ENCODE measurements at places on chromosomes 5 and 9.

- DNase-seq = no peak
Observed at GRCh38 chr9:78724896-78725295, 428.0 kb downstream of the PSAT1 start.

DNA sequence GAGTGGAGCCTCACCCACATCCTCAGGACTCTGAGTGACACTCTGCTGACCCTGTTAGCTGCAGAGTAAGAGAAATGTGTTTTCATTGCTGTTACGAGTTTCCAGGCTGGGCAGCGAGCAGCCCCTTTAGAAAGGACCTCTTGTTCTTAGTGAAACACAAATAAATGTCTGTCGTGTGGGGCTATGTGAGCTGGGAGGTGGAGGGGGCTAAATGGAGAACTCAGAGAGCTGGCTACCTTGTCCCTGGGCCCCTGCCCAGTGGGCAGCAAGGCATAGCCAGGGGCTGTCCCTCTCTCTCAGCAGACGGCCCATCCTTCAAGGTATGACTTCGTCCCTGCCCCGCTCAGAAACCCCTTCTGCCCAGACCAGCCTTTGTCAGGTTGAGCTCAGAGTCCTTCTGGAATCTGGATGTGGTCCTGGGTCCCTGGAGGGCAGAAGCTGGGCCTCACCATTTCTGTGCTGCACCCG, 10.2 kb downstream of the DCANP1 start:
- DNase-seq = no peak

GRCh38 chr5:56420323-56420722, 187.2 kb upstream of the ANKRD55 start:
- DNase-seq = no peak

DNA sequence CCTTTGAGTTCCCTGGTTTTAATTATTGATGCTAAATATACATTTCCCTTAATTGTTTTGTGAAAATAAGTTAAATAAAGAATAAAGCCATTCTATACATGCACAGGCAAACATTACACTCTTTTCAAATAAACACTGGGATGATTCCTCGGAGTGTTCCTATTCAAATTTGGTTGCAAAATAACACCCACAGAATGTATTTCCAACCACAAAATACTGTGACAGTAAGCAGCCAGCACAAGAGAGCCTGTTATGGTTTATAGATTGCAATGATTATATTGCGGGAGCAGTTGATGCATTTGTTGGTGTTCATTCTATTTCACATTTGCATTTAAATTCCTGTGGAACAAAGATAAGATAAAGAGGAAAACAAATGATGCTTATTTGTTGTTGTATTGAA, 632.6 kb upstream of the WWC1 start:
- DNase-seq = no peak

DNA sequence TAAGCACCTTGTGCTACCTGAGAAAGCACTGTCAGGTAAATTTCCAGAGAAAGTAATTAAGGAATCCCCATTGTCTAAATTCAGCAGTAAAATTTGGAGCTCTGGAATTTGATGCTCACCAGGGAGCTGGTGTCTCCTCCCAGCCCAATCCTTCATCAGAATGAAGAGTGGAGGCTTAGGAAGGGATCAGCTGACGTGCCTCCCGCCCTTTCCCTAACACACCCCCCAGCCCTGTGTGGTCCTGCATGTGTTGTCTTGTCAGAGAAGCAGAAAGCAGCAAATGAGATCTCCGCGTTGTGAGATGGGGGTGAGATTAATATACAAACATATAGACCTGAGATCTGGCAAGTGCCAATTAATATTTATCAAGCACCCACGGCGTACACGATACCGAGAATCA, 26.9 kb upstream of the BARHL1 start:
- DNase-seq = no peak

GRCh38 chr9:72441848-72442607, 77.0 kb upstream of the ZFAND5 start:
- no peak for DNase-seq

GRCh38 chr5:67816456-67816855, 399.1 kb upstream of the PIK3R1 start:
- DNase-seq = no peak

DNA sequence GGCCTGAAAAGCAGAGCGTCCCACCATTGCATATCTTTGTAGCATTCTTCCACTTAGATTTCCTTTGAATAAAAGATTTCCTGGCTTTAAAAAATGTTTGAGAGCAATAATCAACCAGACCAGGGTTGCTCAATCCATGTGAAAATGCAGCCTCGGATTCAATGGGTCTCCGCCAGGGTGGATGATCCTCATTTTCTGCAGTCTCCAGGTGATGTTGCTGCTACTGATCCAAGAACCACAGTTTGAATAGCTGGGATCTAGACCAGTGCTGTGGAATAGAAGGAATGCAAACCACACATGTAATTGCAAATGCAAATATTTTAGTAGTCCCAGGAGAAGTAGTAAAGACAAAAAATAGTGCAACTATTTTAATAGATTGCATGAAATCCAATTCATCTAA, 317.6 kb downstream of the IRX1 start:
- DNase-seq = no peak

DNA sequence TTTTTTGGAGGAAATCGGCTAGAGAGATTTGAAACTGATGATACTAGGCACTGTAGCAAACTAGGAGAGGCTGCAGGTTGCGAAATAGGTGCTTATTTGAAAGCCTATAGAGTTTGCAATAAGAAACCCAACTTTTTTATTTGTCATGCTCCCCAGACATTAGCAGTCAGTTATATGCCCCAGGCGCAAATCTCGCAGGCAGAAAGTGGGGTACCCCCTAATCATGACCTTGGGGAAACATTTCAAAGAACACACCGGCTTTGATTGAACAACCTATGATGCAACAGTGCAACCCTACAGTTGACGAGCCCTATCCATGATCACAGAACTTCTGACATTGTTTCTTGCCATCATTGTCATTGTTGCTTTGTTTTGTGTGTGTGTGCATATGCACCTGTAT, 510.5 kb downstream of the RAB3C start:
- DNase-seq = peak; percentile 45

GRCh38 chr9:116152390-116152789, 1.2 kb upstream of the PAPPA start:
- peak; percentile 72 for DNase-seq

DNA sequence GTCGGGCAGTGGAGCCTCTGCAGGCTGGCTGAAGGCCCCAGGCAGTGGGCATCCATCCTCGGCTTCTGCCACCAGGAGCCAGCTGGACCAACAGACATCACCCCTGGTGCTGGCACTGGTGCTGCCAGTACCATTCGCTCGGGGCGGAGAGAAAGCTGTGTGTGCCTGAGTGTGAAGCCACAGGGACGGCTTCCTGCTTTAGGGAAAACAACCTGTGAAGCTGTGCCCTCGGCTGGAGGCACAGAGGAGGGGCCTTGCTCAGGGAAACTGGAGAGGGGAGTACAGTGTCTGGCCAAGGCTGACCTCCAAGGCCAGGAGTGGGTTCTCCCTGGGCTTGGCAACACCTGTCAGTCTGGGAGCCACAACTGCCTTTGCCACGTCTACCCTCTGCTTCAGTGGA, 38.3 kb downstream of the NEK6 start:
- no peak for DNase-seq

GRCh38 chr5:142200387-142200786, 91.8 kb downstream of the NDFIP1 start:
- DNase-seq = no peak

GRCh38 chr9:3032898-3033297, 189.0 kb upstream of the PUM3 start:
- no peak for DNase-seq

GRCh38 chr5:17190242-17190778, 27.1 kb upstream of the BASP1 start:
- peak; percentile 65 for DNase-seq

- DNase-seq = peak; percentile 62
Observed at GRCh38 chr9:113876151-113876992, at the start of gene ZNF618. TSS of gene ZNF618 (plus strand) at chr9:113876309. CDS start at chr9:113876381, 72 bp downstream.
